ENCODE measurements at places on chromosomes 7 and 10.

- DNase-seq, result no peak
Measured at GRCh38 chr7:141362580-141363435, 188.4 kb upstream of the AGK start.

- no peak for DNase-seq
Measured at GRCh38 chr10:70337201-70337651, 45.2 kb downstream of the LRRC20 start.

GRCh38 chr10:72523932-72524396 is 101.9 kb downstream of the MICU1 start:
- DNase-seq, result no peak

- no peak for DNase-seq
Measured at GRCh38 chr10:114401195-114401791, 3.0 kb downstream of the AFAP1L2 start.

GRCh38 chr10:109374215-109374614 is 549.1 kb downstream of the XPNPEP1 start:
- DNase-seq, result no peak

DNA sequence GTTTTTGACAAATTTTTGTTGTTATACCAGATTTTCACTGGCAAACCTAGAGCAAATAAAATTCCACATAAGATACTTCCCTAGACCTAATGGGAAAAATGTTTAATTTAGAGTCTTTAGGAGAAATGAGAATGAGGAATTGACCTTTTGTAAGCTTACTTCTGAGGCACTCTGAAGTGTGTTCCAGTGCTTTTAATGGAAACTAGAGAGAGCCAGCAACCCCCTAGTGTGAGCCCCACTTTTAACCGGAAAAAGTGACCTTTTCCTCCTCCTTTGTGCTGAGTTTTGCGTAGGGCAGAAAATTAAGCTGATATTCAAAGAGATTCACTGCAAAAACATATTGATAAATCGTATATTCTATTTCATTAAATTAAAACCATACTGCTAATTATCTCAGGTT is 5.2 kb downstream of the IKZF1 start:
- no peak for DNase-seq

DNA sequence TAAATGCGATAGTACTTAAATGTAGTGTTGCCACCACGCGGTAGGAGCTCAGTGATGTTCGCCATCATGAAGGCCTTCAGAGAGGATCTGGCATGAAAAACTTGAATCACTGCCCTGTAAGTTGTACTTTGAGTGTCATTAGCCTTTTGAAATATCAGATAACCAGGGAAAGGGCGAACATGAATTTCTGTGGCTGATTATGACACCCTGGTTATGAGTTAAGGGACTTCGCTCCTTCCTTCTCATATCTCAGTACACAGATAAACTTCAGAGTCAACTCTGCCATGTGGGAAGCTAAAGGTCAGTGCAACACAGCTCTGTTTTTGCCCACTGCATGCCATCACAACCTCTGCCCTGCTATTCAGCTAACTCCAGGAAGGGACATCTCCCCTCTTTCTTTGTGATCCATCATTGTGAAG is 8.9 kb upstream of the ACSL5 start:
- no peak for DNase-seq

DNA sequence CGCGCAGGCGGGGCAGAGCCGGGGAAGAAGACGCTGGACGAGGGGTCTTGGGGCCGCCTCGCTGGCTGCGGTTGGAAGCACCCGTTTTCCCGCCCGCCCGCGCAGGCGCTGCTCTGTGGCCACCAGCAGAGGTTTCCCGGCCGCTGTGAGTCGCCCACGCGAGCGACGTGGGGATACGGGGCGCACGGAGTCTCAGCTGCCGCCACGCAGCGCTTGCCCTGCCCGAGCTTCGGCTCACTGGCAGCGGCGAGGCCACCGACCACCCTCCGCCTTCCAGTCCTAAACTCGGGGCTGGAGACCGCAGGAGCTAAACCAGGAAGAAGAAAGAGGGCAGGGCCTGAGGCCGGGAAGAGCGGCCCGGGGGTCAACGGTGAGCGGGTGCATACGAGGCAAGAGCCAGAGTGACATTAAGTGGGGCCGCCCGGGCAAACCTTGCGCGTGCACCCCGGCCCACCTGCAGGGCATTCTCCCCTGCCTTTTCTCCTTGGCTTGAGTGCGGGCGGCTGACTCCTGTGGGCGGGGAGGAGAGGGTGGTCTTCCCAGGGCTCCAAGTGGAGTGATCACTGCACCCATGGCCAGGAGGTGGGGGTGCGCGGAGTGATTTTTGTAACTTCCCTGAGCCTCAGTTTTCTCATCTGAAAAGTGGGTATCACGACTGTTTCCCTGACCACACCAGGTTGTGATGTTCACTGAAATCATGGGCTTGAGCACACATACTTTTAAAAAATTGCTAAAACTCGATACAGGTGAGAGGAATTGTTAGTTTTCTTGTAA is 7.1 kb upstream of the EMX2 start:
- DNase-seq, result no peak

- no peak for DNase-seq
Measured at GRCh38 chr10:126312167-126312566, 76.1 kb downstream of the ADAM12 start.

- no peak for DNase-seq
Measured at GRCh38 chr7:135979471-135980011, 2.4 kb upstream of the MTPN start.

GRCh38 chr7:73811760-73812168 is 19.0 kb upstream of the CLDN4 start:
- DNase-seq, result no peak

GRCh38 chr10:71081912-71082311 is 130.5 kb upstream of the UNC5B start:
- DNase-seq, result no peak

- DNase-seq, result no peak
Measured at GRCh38 chr10:49634069-49634660, 20.3 kb downstream of the CHAT start.

DNA sequence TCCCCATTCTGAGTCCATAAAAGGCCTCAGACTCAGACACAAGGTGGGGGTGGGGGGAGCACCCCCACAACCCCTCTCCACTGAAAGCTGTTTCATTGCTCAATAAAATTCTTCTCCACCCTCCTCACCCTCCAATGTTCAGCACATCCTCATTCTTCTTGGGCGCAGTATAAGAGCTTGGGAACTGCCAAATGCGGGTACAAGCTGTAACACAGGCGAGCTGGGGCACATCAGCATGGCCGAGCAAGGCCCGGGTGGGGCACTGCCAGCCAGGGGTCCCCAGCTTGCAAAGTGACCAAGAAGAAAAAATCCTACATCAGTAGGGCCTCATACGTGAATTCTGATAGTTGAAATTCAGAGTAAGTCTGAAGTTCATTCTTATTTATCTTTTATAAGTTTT is 50.1 kb downstream of the CACUL1 start:
- DNase-seq, result no peak

DNA sequence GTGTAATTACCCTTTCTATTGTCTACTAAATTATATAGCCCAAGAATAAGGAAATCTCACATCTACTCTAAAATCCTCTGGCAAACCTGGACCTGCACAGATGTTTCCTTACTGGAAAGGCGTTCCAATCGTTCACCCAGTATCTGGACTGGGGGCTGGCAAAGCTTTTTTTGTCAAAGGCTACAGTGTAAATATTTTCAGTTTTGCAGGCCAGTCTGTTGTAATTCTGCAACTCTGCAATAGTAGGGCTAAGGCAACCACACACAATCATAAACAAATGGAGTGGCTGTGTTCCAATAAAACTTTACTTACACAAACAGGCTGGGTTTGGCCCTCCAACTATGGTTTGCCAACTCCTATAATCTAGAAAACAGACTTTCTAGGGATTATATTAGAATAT is 56.2 kb downstream of the GLI3 start:
- DNase-seq, result no peak

GRCh38 chr10:88428442-88428841 is 154.7 kb downstream of the RNLS start:
- DNase-seq, result no peak
